DND-41 (cell line): ENCODE measurements at places on chromosomes 7 and 10.

- no peak for DNase-seq
These were observed 26.7 kb upstream of the CUX1 start for GRCh38 chr7:101790566-101791293.

DNA sequence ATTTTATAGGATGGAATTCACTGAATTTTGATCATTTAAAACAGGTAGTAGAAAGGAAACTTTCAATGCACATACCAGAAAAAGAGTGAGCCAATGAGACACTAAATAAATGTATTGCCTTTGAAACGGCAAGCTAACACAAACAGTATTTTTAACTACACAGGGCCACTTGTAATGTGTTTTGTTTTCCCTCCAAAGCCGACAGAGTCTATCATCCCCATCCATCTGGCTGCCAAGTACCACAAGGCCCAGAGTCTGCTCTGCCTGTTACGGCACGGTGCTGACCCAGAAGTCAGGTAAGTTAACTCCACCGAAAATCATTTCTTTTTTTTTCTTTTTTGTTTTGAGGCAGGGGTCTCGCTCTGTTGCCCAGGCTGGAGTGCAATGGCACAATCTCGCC is 1.5 kb downstream of the ANKRD61 start:
- no peak for DNase-seq

GRCh38 chr7:45187089-45187945 is 29.7 kb downstream of the RAMP3 start:
- no peak for DNase-seq

DNA sequence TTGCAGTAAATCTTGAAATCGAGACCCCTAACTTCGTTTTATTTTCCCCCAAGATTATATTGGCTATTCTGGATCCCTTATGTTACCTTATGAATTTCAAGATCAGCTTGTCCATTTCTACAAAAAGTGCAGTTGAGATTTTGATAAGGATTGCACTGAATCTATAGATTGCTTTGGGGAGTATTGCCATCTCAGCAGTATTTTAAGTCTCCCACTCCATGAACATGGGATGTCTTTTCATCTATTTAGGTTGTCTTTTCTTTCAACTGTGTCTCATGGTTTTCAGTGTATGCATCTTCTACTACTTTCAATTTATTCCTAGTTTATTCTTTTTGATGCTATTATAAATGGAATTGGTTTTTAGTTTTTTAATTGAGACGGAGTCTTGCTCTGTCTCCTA is 89.6 kb downstream of the EZH2 start:
- no peak for DNase-seq

DNA sequence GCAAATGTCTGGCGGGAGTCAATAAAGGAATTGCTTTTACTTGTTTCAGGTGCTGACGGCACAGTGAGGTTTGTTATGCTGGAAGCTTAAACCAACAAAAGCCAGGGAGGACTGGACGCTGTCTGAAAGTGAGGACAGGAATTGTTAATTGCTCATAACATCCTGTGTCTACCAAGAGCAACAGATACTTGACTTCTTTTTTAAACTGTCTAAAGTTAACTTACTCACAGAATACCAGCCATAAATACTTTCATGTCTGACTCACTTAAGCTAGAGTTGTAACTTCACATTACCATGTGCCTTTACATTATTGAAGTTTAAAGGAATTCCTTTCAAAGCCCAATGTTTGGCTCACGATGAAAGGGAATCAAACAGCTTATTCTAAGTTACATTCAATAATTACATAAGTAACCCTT is 252.7 kb upstream of the SHH start:
- no peak for DNase-seq

- DNase-seq, result no peak
These were observed 47.1 kb upstream of the NCAPG2 start for GRCh38 chr7:158751751-158752150.

DNA sequence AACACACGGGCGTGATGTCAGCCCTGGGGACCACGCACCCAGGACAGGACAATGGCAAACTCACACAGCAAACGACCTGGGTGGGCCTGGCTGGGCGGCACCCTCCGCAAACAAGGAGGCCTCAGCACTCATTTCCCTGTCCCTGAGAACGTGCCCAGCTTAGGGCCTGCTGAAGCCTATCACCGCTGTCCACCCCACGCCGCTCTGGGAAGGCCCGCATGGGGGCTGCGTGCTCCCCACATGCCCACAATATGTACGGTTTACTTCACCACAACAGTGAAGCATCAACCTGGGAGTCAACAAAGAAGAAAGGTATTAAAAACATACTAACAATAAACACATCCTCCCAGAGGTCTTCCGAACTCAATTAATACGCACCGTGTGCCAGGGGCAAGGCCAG is 12.2 kb downstream of the MAD1L1 start:
- DNase-seq, result no peak

DNA sequence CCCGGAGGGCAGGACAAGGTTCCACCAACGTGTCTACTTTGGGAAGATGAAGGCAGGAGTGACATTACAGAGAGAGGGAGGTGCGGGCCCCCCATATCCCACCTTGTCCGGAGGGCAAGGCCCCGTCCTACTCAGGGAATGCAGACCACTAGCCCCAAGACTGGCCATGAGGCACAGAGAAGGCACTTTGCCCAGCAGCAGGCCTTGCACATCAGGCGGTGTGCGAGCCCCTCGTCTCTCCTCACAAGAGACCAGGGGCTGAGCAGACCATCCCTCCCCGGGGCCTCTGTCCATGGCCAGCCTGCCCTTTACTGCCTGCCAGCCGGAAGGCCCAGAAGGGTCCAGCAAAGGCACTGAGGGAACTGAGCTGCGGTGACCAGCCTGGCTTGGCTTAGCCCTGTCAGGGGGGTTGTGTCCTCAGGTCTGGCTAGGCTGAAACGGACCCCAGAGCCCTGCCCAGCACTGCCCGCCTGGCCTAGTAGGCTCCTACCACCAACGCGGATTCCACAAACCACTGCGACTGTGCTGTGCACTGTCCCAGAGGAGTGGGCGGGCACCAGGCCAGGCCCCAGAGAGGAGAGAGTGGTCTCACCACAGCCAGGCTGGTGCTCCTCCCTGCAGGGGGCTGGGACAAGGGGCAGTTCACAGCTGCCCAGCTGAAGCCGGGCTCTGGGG is 16.7 kb downstream of the CAMK2B start:
- DNase-seq, result no peak

GRCh38 chr10:75717126-75717916 is 285.9 kb downstream of the LRMDA start:
- DNase-seq, result no peak

DNA sequence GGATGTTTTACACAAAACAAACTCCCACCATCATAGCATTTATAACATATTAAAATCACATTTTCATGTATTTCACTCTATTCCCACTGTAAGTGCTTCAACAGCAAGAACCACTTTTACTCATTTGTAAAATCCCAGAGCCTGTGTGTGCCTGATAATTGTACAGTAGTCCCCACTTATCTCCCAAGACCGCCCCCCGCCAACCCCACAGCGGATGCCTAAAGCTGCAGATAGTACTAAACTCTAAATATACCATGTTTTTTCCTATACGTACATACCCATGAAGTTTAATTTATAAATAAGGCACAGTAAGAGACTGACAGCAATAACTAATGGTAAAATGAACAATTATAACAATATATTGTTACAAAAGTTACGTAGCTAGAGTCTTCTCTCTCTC is 33.5 kb downstream of the EZH2 start:
- no peak for DNase-seq

- no peak for DNase-seq
These were observed 111.1 kb upstream of the NPY start for GRCh38 chr7:24172856-24173255.

DNA sequence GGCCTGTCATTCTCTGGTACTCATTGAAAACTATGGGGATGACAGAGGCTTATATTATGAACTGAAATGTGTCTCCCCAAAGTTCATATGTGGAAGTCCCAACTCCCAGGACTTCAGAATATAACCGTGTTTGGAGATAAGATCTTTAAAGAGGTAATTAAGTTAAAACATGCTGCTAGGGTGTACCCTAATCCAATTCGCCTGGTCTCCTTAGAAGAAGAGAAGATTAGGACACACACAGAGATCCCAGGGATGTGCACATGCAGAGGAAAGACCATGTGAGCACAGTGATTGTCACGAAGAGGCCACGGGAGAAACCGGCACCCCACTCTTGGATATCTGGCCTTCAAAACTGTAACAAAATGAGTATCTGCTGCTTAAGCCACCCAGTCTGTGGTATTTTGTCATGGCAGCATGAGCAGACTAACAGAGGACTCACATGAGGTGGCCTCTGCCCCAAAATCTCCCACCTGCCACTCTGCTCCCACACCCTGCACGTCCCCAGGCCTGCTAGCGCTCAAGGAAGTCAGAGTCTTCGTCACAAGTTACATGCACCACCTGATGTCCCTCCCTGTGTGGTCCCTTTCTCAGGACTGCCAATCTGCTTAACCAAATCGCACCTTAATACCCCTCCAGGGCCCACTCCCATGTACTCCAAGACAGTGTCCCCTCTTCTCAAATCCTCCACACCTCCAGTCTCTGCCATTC is 26.8 kb downstream of the PLAC9 start:
- DNase-seq, result no peak

GRCh38 chr7:83696101-83696500 is 47.2 kb upstream of the SEMA3E start:
- DNase-seq, result no peak

DNA sequence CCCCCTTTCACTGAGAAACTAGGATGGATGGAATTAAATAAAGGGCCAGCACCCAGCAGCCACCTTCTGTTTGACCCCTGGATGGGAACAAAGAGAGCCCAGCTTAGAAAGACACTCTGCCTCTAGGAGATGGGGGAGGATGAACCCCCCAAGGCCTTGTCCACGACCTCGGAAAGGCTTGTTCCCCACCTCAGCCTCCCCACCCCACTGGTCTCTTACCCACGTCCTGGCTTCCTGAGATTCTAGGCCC is 9.7 kb downstream of the ITPRIP start:
- DNase-seq, result no peak
